ENCODE measurements at places on chromosomes 3 and 15.

DNA sequence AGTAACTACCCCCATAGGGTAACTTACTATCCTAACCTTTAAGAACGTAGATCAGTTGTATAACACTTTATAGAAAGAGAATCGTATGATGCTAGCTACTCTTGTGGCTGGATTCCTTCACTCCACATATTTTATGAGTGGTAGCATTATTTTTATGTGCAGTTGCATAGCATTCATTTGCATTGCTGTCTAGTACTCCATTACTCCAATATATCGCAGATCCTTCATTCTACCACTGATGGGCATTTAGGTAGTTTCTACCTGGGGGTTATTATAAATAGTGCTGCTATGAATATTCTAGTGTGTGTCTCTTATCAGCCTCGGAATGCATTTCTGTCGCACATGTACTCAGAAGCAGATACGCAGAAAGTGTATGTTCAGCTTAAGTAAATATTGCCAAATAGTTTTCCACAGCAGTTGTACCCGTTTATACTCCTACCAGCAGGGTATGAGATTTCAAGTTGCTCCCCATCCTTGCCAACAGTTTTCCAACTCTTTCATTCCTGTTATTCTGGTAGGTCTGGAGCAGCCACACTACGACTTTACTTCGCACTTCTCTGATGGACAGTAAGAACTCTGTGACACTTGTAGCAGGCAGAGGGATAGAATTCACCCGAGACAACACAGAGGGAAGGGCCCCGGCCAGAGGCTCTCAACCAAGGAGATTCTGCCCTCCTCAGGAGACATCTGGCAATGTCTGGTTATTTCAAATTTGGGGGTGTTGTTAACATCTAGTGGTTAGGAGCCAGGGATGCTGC lies 9.8 kb upstream of the VGLL4 start:
- no peak for DNase-seq

- DNase-seq = no peak
These were observed 21.3 kb downstream of the KLHL6 start for GRCh38 chr3:183534249-183534648.

- no peak for DNase-seq
These were observed 97.8 kb upstream of the AADACL2 start for GRCh38 chr3:151635905-151636304.

DNA sequence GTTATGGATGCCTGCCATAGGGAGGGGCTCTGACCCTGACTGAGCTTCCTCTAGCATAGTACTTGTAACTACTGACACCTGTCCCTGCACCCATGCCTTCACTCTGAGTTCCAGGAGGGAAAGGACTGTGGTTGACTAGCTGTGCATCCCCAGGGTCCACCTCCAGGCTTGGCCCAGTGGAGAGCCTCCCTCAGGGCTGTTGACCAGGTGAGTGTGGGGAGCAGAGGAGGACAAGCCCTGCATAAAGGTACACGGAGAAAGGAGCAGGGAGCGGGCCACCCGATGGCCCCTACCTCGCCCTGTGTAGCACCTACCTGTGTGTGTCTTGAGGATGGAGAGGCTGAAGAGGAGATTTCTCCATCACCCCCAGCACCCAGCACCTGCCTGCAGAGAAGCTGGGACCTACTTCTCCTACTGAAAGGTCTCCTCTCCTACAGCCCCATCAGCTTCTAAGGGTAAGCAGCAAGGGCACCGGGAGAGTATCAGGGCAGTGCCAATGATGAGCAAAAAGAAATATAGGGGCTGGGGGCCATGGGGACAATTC lies 6.7 kb upstream of the LTF start:
- no peak for DNase-seq

GRCh38 chr15:68425428-68426060 lies 6.4 kb downstream of the ITGA11 start:
- DNase-seq = no peak

- no peak for DNase-seq
These were observed 12.7 kb downstream of the CD200 start for GRCh38 chr3:112345681-112346080.

DNA sequence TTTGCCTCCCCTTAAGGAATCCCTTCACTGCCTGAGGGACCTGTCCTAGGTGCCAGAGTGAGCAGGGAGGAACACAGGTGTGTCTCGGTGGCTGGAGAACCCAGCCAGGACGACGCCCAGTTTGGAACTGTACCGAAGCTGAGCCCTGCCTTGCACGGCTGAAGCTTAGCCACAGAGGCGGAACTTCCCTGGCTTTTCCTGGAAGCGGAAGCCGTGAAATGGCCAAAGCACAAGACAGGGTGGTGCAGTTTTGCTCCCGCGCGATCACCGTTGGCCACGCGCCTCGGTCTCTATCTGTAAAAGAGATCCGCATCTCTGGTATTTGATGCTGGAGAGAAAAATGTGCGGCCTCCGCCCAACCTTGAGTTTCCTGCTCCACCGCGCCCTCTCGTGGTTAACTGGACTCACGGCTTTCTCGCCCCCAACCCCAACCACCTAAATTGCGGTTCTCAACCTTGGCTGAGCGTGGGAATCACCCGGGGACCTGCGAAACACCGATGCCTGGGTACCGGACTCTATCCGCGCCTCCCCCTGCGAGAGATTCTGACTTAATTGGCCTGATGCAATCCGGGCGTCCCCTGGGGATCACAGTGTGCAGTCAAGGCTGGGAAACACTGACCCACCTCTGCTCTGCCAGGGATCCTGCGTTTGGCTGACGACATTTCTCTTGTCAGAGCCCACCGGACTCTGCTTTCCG lies 70.7 kb upstream of the ABHD2 start:
- DNase-seq = peak; percentile 73

DNA sequence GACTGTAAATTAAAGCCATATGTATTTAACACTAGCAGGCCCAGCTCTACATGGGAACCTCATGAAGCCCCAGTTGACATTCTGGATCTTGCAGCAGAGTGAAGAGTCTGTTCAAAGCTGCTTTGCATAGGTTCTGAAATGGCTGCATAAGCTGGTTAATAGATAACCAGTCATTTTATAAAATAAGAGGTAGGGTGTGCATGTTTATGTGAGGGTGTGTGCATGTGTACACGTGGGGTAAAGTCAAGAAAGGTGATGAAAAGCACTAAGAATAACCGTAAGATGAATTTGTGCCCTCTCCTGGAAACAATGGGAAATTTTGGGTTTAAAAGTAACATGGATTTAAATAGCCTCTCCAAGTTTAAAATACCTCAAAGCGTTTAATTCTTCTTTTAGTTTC lies 33.0 kb downstream of the PAQR9 start:
- DNase-seq = no peak

DNA sequence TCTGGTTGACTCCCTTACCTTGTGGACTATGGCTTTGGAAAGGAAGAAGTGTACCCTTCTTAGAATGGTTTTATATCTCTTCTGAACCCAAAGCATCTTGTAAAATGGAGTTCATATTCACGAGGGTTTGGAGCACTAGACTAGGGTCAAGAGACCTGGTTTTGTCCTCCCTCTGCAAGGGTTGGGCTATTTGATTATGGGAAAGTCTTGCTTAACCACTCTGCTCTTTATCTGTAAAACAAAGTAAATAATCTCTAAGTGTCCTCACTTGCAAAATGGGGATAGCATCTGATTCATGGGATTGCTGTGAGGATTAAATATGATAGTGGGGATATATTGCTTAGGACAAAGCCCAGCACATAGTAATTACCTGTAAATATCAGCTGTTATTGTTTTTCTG lies 17.9 kb upstream of the SLC2A2 start:
- DNase-seq = no peak

DNA sequence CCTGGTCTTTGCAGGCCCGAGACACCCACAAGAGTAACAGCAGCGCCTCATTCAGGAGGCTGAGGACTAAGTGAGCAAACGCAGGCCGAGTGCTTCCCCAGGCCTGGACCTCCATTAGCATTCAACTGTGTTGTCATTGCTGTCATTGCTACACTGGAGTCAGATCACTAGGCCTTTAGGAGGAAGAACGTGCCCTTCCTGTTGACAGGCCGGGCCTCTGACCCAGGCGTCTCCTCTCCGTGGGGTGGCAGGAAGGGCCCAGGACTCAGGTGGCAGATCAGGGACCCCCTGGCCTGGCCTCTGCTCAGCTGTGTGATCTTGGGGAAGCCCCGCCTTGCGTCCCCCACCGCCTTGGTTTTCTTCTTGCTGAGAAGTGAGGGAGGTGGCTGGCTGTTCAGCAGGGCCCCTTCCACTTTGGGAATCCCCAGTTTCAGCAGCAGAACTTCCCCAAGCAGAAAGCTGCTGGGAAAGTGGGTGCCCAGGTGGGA lies 19.1 kb downstream of the ZDHHC19 start:
- DNase-seq = no peak

- DNase-seq = no peak
These were observed 68.4 kb upstream of the TSPAN3 start for GRCh38 chr15:77139312-77139711.

- no peak for DNase-seq
These were observed 11.2 kb downstream of the DLL4 start for GRCh38 chr15:40940296-40940801.

DNA sequence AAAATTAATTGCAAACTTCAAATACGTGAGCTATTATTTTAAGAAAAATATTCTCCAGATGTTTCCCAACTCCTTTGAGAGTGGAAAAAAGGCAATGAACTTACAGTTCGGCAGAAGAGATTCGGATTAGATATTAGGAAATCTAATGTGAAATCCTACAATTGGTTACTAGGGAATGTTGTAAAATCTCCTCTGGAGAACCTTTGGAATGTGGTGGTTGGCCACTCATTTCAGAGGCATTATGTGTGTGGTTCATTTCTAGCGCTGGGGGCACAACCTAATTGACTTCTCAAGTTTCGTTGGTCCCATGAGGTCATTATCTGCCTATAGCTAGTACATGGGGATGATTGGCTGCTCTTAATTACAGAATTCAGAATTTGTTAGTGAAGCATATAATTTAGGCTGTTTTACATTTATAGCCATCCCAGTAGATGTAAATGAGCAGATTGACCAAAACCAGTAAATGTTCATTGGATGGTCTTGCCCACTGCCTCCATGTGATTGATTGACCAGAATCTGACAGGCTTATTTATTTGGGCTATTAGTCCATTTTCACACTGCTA lies 34.6 kb upstream of the CMSS1 start:
- DNase-seq = no peak

DNA sequence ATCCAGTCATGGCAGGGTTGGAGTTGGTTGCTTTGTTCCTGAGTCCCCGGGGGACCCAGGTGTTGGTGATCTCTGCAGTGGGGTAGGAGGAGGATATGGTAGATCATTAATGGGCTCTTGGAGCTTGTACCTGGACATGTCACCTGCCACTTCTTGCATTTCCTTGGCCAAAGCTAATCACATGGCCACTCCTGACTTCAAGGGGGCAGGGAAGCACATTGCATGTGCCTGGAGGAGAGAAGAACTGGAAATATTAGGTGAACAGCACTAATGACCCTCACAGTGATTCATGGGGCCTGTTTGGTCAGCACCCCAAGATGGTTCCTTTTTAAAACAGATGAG lies 87.1 kb upstream of the MYZAP start:
- DNase-seq = no peak

DNA sequence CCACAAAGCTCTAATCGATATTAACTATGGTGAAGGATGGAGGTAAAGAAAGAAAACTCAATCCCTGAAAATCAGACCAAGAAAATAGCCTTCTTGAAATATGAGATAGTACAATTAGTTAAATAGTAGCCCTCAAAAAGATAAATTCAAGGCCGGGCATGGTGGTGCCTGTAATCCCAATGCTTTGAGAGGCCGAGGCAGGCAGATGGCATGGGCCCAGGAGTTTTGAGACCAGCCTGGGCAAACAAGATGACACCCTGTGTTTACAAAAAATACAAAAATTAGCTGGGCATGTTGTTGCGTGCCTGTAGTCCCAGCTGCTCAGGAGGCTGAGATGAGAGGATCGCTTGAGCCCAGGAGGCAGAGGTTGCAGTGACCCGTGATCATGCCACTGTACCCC lies 31.6 kb upstream of the CEP152 start:
- no peak for DNase-seq

DNA sequence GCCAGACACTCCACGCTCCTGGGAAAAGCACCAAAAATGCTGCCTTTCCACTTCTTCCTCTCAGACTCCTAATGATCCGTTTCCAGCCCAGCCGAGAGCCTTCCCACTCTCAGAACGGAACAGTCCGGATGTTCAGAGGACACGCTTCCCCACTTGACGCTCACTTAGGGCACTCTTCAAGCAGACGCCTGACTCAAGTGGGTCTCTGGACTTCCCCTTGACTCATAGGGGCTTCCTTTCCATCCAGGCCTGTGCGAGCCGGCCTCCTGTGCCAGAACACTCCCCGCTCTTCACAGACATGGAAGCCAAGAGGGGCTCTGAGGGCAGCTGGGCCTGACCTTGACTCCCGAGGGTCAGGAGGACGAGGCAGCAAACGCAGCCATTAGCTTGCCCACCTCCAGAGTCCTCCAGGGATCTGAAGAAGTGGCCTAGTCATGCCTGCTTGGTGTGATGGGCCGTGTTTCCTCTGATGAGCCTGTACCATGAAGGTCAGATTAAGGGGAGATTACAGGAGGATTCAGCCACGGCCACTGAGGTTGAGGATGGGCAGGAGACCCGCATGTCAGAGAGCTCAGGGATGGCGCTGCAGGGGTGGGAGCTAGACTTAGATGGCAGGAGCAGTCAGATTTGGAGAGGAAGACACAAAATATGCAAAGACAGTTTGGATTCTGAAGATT lies 114.7 kb upstream of the TLE3 start:
- no peak for DNase-seq

- no peak for DNase-seq
These were observed 229.6 kb downstream of the OPA1 start for GRCh38 chr3:193822492-193823212.

- no peak for DNase-seq
These were observed 39.5 kb downstream of the ZNF710 start for GRCh38 chr15:90040618-90041017.

GRCh38 chr3:113055961-113056360 lies 65.2 kb downstream of the GTPBP8 start:
- no peak for DNase-seq

DNA sequence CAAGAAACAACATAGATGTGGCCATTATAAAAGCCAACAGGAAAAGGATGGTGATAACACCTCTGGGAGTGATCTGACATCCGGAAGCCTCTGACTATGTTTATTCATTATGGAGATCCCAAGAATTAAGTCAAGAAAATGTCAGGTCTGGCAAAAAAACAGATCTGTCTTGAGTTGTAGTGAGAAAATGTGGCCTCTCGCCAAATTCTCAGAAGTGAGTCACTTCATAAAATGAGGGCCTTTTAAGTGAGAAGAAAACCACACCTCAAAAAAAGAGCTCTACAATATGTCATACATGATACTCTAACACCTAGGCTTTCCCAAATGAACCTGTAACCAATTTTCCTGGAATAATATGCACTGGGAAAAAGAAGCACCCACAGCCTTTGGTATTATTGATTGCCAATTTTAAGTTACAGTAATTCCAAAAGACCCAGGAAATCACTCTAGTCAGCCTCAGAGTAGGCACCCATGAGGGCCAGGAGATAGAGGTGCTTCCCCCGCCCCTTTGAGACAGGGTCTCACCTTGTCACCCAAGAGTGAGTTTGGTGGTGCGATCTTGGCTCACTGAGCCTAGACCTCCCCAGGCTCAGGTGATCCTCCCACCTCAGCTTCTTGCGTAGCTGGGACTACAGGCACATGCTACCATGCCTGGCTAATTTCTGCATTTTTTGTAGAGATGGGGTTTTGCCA lies 38.0 kb downstream of the CCR3 start:
- DNase-seq = no peak

Measured in posterior cingulate gyrus (tissue), 11 donors.